ENCODE measurements at places on chromosomes 16 and 17.

GRCh38 chr16:12317121-12317810 lies 340.7 kb downstream of the SNX29 start:
- no peak for DNase-seq

- no peak for DNase-seq
Observed at GRCh38 chr16:7914748-7915147, 582.1 kb downstream of the RBFOX1 start.

GRCh38 chr16:82031116-82032084 lies 3.7 kb upstream of the HSD17B2 start:
- DNase-seq = no peak

GRCh38 chr16:17080105-17080504 lies 390.7 kb downstream of the XYLT1 start:
- DNase-seq = no peak

DNA sequence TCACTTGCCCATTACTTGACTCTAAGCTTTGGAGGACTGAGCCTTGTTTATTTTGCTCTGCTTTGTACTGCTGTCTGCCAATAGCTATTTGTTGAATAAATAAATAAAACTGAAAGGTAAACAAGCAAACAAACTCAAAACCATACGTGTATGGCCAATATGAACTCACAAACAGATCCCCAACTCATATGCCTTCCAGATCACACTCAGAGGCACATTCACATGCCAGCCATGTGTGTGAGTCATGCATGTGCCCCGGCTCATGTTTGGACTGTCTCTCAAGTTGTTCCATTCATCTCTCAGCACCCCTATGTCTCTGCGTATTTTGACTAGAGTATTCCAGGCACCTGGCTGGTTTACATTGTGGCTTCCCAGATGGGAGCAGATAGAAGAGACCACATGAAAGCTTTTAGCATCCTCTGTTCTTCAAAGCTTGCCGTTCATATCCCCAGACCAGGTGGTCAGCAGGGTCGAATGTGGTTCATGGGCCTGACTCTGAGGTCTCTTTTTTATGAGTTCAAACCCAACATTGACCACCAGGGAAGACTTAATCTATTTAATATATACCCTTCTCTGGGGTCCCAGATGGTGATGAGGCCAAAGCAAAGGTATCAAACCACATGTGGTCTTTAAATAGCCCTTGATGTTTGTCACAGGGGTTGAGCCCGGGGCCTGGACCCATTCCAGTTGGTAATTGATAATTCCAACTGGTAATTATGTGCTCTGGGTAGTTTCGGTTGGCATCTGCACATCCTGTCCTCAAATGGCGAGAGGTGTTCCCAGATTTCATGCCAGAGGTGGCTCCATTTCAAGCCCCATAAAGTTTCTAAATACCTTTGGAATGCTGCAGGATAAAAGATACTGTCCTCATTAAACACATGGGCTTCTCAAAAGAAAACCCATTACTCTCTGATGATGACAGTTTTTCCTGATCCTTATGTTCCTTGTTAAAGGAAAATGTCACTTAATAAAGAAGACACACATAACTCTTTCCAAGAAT lies 287.3 kb upstream of the MAF start:
- DNase-seq = no peak

GRCh38 chr16:53745086-53745485 lies 41.1 kb downstream of the FTO start:
- DNase-seq = no peak

DNA sequence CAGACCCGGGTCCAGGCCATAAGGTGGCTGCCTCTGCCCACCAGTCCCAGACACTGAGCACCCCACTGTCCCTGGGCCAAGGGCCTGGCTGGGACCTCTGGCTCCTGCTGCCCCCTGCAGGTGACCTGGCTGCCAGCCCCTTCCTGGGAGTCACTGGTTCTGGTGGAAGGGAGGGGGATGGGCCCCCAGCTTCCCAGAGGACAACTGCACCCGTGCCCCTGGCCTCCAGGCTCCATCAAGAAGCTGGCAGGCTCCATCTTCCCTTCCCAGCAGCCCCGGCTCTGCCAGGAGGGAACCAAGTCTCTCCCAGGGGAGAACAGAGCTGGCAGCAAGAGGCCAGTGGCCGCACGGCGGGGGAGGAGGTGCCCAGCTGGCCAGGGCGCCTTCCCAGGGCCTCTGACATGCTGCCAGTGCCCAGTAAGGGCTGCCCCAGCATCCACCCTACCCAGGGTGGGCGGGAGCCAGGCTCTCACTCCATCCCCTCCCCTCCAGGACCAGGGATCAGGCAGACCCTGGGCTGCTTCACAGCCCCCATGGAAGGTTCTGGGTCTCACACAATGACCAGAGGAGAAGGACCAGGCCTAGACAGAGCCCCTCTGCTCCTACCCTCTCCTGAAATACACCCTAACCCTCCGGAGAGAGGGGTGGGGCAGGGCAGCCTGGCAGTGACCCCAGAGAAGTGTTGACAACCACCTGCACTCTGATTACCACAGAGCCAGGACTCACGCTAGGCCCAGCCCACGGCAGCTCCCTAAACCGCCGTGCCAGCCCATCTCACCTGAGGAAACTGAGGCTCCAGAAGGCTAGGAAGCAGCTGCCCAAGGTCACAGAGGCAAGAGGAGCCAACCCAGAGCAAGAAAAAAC lies 3.6 kb downstream of the CLUH start:
- no peak for DNase-seq

- DNase-seq = no peak
Observed at GRCh38 chr17:30005709-30006320, 64.4 kb downstream of the EFCAB5 start.

GRCh38 chr16:78257376-78257728 lies 157.9 kb downstream of the WWOX start:
- no peak for DNase-seq

DNA sequence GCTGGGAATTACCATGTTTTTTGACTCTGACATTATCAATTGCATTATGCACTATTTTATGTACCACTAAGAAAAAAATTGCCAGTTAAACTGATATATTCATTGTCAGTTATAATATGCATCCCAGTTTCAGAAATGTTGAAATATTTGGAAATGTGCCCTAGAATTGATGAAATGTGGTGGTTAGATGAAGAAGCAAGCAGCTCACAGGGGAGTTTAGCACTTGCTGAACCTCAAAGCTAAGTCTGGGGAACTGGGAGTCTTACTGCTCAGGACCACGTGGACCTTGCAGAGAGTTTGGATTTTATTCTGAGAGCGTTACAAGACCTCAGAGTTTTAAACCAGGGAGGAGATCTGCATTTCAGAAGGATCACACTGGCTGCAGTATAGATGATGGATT lies 67.9 kb downstream of the TNRC6C start:
- no peak for DNase-seq

DNA sequence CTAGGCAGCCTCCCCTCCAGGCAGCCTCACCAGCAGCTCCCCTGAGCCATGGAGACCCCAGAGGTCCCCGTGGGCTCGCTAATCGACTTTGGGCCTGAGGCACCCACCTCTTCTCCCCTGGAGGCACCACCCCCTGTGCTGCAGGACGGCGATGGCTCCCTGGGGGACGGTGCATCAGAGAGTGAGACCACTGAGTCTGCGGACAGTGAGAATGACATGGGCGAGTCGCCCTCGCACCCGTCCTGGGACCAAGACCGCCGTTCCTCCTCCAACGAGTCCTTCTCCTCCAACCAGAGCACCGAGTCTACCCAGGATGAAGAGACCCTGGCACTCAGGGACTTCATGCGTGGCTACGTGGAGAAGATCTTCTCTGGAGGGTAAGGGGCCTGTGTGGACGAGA lies 39.4 kb downstream of the KIAA0513 start:
- DNase-seq = no peak

GRCh38 chr16:13206606-13207005 lies 305.2 kb downstream of the SHISA9 start:
- no peak for DNase-seq

DNA sequence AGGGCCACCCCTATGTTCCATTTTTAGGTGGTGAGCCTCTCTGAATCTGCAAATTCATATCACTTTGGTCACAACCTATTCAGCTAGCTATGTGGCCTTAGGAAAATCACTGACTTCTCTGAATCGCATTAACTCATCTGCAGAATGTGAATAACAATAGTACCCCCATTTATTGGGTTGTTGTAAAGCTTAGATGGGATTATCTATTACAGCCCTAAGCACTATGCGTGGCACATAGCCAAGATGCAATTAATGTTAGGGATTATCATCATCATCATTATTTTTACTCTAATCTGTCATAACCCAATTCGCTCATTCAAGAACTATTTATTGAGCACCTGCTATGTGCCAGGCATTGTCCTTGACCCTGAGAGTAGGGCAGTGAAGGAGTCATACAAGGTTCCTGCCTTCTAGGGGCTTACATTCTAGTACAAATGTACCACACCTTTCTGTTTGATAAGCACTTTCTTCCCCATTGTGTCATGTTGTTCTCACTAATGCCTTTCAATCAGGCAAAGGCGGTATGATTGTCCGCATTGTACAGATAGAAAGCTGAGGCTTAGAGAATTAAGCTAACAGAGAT lies 38.5 kb downstream of the CHD9 start:
- DNase-seq = peak; percentile 32

DNA sequence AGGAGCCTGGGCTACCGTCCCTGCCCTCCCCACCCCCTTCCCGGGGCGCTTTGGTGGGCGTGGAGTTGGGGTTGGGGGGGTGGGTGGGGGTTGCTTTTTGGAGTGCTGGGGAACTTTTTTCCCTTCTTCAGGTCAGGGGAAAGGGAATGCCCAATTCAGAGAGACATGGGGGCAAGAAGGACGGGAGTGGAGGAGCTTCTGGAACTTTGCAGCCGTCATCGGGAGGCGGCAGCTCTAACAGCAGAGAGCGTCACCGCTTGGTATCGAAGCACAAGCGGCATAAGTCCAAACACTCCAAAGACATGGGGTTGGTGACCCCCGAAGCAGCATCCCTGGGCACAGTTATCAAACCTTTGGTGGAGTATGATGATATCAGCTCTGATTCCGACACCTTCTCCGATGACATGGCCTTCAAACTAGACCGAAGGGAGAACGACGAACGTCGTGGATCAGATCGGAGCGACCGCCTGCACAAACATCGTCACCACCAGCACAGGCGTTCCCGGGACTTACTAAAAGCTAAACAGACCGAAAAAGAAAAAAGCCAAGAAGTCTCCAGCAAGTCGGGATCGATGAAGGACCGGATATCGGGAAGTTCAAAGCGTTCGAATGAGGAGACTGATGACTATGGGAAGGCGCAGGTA lies 762 bp downstream of the CDK12 start:
- DNase-seq = no peak

DNA sequence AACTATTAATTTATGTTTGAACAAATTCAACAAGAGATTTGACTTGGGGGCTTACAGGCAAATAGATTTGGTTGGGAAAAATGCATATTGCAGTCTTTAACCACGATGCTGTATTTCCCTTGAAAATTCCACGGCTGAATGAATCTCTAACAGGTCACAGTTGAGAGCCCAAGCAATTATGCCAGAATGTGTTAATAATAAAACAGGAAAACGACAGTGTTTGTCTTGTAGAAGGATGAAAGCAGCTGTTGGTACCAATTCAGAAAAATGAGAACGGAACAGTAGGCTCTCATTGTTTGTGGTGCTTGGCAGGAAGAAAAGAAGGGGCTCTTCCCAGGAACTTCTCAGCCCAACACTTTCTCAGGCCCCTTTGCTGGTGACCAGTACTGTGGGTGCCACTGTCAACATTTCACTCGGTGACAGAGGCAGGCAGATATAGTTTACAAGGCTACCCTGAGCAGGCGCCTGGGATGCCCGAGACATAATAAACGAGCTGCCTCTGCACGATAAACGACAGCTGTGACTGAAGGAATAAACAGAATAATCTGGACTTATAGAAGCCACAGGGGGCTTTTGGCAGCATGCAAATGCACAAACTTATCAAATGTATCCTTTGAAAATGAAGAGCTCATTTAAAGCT lies 387.1 kb downstream of the HS3ST4 start:
- DNase-seq = no peak

DNA sequence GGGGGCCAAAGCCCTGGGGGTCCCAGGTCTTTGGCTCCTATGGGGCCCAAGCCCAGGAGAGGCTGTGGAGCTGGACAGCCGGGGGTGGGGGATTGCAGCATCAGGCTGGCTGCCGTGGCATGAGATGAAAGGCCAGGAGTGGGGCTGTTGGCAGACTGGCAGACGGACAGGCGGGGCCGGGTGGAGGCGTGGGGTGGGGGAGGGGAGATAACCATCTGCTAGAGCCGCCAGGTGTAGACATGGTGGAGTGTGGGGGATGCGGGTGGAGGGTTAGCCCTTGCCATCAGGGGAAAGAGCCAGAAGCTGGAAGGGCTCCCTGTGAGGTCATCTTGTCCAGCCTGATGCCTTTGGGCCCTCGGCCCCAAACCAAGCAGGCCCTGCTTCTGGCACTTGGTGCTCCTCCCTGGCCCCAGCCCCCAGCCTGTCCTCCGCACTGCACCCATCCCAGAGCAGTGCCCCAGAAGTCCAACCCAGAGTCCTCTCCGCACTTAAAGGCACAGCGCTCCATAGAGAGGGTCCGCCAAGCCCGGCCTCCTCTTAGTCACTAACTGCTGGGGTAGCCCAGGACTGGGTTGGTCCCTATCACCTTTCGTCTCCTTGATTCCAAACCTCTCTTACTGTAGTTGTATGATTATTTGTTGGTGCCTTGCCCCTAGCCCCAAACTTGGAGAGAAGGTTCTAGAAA lies 33.3 kb upstream of the DLX4 start:
- DNase-seq = peak; percentile 49

GRCh38 chr17:62880120-62880519 lies 72.0 kb upstream of the MARCHF10 start:
- DNase-seq = no peak

DNA sequence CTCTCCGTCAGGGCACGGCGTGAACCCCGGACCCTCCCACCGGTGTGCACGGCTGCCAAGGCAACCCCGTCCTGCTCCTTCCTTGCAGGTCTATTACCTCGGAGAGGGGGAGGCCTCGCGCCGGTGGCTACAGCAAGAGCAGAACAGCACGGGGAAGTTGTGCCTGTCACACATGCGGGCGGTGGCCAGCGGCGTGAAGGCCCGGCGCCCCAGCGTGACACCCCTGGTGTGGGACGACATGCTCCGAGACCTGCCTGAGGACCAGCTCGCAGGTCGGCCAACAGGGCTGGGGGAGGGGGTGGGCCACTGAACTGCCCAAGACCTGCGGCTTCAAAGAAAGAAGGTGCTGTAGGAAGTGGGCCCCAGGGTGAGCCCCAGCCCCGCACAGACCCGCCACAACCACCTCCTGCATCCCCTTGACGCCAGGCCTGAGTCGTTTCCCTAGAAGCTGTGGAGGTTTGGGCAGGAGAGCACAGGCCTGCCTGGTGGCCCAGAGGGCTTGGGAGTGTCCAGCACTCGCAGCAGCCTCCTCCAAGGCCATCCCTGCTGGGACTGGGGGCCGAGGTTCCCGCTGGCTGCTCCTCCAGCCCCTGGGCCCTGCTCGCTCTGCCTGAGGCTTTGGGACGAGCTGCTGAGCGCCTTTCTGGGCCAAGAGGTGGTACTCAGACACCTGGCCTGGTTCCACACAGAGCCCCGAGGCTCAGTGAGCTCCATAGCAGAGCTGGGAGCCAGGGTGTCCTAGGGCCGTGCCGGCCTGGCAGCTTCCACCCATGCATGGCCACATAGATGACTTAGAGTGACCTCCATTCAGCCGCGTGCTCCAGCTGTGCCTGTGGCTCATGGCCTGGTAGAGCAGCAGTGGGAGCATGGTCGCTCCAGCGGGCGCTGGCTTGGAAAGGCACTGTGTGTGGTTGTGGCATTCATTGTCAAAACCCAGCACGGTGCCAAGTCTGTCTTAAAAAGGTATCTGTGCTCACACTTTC lies 14.7 kb downstream of the CYBC1 start:
- DNase-seq = no peak

- DNase-seq = no peak
Observed at GRCh38 chr17:17054636-17055035, 12.4 kb downstream of the MPRIP start.

GRCh38 chr17:913207-913606 lies 66.4 kb downstream of the NXN start:
- no peak for DNase-seq

GRCh38 chr16:88398874-88399178 lies 16.1 kb downstream of the ZNF469 start:
- DNase-seq = no peak
